ENCODE measurements at places on chromosomes 2 and 18.

DNA sequence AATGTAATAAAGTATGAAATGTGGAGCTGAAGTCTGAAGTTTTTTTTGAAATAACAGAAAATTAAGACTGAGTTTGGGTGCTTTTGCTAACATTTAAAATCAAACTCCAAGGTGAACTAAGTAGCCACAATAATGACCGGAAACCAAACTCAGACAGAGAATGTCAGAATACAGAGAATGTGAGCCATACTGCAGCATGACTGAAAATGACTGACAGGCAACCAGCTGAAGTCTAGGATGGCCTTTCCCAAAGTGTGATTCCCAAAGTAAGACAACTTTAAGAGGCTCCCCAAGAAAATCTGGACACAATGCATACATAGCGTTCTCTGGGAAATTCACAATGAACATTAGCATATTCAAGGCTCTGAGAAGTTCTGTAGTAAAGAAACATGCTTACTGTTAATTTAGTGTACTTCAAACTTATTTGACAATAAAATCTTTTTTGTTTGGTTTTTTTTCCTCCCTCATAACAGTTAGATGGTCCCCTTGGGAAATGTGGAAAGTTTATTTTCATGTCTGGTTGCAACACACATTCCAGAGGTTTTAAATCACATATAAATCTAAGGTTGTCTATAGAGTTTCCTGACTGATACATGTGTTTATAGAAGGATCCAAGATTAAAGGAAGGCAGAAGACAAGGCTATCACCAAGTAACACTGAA lies 28.6 kb downstream of the PLA2R1 start:
- no peak for DNase-seq

DNA sequence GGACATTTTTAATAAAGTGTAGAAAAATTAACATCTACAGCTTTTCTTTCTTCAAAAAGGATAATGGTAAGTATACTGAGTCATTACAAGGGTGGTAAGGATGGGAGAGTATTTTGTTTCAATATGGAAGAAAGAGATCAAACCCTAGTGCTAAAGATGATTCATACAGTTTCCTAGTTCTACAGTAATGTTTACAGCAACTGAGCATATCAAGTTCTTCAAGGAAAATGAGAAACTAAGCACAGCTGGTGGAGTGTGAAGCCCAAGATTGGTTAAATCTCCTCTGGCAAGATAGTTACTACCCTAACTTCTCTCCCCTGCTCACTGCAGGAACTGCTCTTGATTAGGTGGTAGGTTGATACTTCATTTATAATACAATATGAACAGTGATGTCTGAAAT lies 467.5 kb downstream of the XIRP2 start:
- no peak for DNase-seq

- DNase-seq = no peak
These were observed 604.2 kb upstream of the ZEB2 start for GRCh38 chr2:145124085-145124484.

GRCh38 chr2:48779019-48779716 lies 23.6 kb upstream of the LHCGR start:
- no peak for DNase-seq

- DNase-seq = no peak
These were observed 29.1 kb downstream of the FAM178B start for GRCh38 chr2:96957244-96957643.

- DNase-seq = no peak
These were observed 76.7 kb downstream of the MRPS9 start for GRCh38 chr2:105114551-105114950.

DNA sequence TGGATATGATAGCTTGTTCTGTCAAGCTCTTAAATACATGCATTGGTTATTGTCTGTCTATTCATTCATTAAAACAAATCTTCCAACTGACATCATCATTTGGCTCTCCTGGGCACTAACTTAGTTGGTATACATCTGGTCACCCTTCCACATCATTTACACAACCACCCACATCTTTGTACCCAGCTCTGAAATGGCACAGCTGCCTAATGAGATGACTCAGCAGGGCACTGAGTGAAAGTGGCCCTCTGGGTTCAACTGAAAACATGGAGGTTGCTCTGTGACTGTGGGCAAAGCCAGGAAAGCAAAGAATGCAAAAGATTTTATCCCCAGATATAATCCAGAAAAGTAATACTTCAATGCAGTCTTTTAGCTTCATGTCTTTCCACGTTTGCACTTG lies 234.0 kb upstream of the MAP2 start:
- DNase-seq = no peak

Data from stimulated activated CD4-positive, alpha-beta T cell treated with anti-CD3 and anti-CD28 coated beads, Interleukin-12 subunit alpha, Interleukin-12 subunit beta, amount 100 ng/mL, for 4 hours (primary cell).